ENCODE measurements at places on chromosomes 7 and 10. TPM values are rescaled to one million over a fixed set of nuclear protein-coding genes. Genes with fewer than 3 reads are reported as not detected.

GRCh38 chr7:24866004-24866615 lies 108.8 kb upstream of the GSDME start:
- DNase-seq: no peak

GRCh38 chr10:35643151-35644049 lies 1.3 kb upstream of the FZD8 start:
- peak; percentile 53 for DNase-seq

- DNase-seq: no peak
Observed at GRCh38 chr7:81608748-81609382, 161.0 kb downstream of the HGF start.

The ICA1 gene
- 48.1 TPM for polyA plus RNA-seq

The HOXA9 gene
- 0.17 TPM for polyA plus RNA-seq

- DNase-seq: no peak
Observed at GRCh38 chr7:2775785-2776184, 68.3 kb downstream of the GNA12 start.

DNA sequence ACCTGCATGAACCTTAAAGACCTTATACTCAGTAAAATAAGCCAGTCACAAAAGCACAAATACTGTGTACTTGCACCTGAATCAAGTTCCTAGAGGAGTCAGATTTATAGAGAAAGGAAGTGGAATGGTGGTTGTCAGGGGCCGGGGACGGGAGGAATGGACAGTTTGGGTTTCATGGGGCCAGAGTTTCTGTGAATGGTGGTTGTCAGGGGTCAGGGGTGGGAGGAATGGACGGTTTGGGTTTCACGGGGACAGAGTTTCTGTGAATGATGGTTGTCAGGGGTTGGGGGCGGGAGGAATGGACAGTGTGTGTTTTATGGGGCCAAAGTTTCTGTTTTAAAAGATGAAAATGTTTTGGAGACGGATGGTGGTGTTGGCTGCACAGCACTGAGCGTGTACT lies 260.0 kb upstream of the MKI67 start:
- DNase-seq: no peak

The EBF3 gene
- polyA plus RNA-seq: 1.6 TPM

The ZNRF2 gene
- polyA plus RNA-seq: 10.9 TPM

- DNase-seq: no peak
Observed at GRCh38 chr7:15471669-15471950, 90.2 kb downstream of the AGMO start.

GRCh38 chr10:119161680-119162451 lies 3.6 kb downstream of the SFXN4 start:
- DNase-seq: no peak
